ENCODE measurements at places on chromosomes 4 and X. TPM values are rescaled to one million over a fixed set of nuclear protein-coding genes. Genes with fewer than 3 reads are reported as not detected.

The SATL1 gene
- not detected for total RNA-seq

The DRD5 gene
- total RNA-seq, result not detected

The GAGE12J gene
- not detected for total RNA-seq

The LRCH2 gene
- total RNA-seq, result 0.04 TPM

The ACOT9 gene
- total RNA-seq, result 63.7 TPM

The TLR10 gene
- total RNA-seq, result not detected

The EXOC1L gene
- total RNA-seq, result not detected

The CLGN gene
- 0.78 TPM for total RNA-seq

The OCIAD2 gene
- total RNA-seq, result 201 TPM

The TLR1 gene
- 2.4 TPM for total RNA-seq

The MCF2 gene
- 3.0 TPM for total RNA-seq

The TRIM60 gene
- not detected for total RNA-seq

The TLR2 gene
- total RNA-seq, result 9.9 TPM

The GLRB gene
- 1.0 TPM for total RNA-seq

The RNF175 gene
- total RNA-seq, result not detected

The PIR gene
- 22.6 TPM for total RNA-seq

The HSFX2 gene
- not detected for total RNA-seq

The MGAT4D gene
- not detected for total RNA-seq

The CXXC4 gene
- total RNA-seq, result not detected

The BBS12 gene
- total RNA-seq, result 3.0 TPM

The CYLC1 gene
- total RNA-seq, result not detected

The UGT8 gene
- 0.61 TPM for total RNA-seq

The CITED1 gene
- total RNA-seq, result not detected

The SSX4B gene
- not detected for total RNA-seq

The CFAP99 gene
- not detected for total RNA-seq

The GPC4 gene
- 2.0 TPM for total RNA-seq

The HEPH gene
- 6.5 TPM for total RNA-seq

The TLR6 gene
- total RNA-seq, result 1.9 TPM

The CFP gene
- total RNA-seq, result not detected

The MMRN1 gene
- total RNA-seq, result not detected

The RHOXF2B gene
- total RNA-seq, result not detected

Measured in hair follicular keratinocyte (primary cell).